Fibroblast of the aortic adventitia (primary cell): ENCODE measurements at places on chromosomes 12 and 14. TPM values are rescaled to one million over a fixed set of nuclear protein-coding genes. Genes with fewer than 3 reads are reported as not detected.

Gene IAPP
- not detected in 2 replicates for total RNA-seq

Gene ARL6IP4
- total RNA-seq, result 110 and 240 TPM in 2 replicates

Gene PAWR
- total RNA-seq, result 15.0 and 57.6 TPM in 2 replicates

Gene AMDHD1
- total RNA-seq, result 0.63 TPM in 1 of 2 replicates, not detected in the other

Gene CLEC4E
- total RNA-seq, result not detected in 2 replicates

Gene ZC2HC1C
- total RNA-seq, result 0.90 and 1.6 TPM in 2 replicates

Gene ETFBKMT
- total RNA-seq, result 4.9 and 6.2 TPM in 2 replicates

Gene RD3L
- total RNA-seq, result not detected in 2 replicates

Gene MIP
- total RNA-seq, result not detected in 2 replicates

Gene GALNT8
- total RNA-seq, result 0.90 TPM in 1 of 2 replicates, not detected in the other

Gene CLEC1B
- not detected in 2 replicates for total RNA-seq

Gene ERP27
- 0.18 TPM in 1 of 2 replicates, not detected in the other for total RNA-seq

Gene SDR9C7
- total RNA-seq, result not detected in 2 replicates

Gene CELA1
- 0.25 TPM in 1 of 2 replicates, not detected in the other for total RNA-seq

Gene TAS2R50
- 3.1 and 6.5 TPM in 2 replicates for total RNA-seq

Gene SCNN1A
- under 0.01 TPM in 1 of 2 replicates, not detected in the other for total RNA-seq

Gene IKZF4
- 0.65 and 3.4 TPM in 2 replicates for total RNA-seq

Gene EGLN3
- 0.18 and 2.0 TPM in 2 replicates for total RNA-seq

Gene ANO4
- 0.18 and 1.6 TPM in 2 replicates for total RNA-seq

Gene APOF
- not detected in 2 replicates for total RNA-seq

Gene RIN3
- total RNA-seq, result 5.7 and 7.2 TPM in 2 replicates

Gene C12orf56
- 4.0 TPM in 1 of 2 replicates, not detected in the other for total RNA-seq

Gene BCAT1
- 186 and 453 TPM in 2 replicates for total RNA-seq

Gene NXPH4
- 1.9 and 2.4 TPM in 2 replicates for total RNA-seq

Gene DLK1
- 0.09 TPM in 1 of 2 replicates, not detected in the other for total RNA-seq

Gene DHRS7
- total RNA-seq, result 37.5 and 128 TPM in 2 replicates

Gene ZCRB1
- total RNA-seq, result 40.1 and 130 TPM in 2 replicates

Gene ADAMTS20
- not detected in 2 replicates for total RNA-seq
